ENCODE measurements at places on chromosomes 6 and 20.

- DNase-seq, result no peak
Measured at GRCh38 chr6:140855520-140855919, 1277.2 kb upstream of the GJE1 start.

- no peak for DNase-seq
Measured at GRCh38 chr6:57256541-57256940, 34.4 kb upstream of the RAB23 start.

- DNase-seq, result no peak
Measured at GRCh38 chr6:1986454-1987243, 258.8 kb downstream of the GMDS start.

- DNase-seq, result no peak
Measured at GRCh38 chr6:133648581-133648980, 240.3 kb upstream of the TCF21 start.

Measured in endodermal cell (in vitro differentiated cells).